ENCODE measurements at places on chromosomes 12 and 14.
A peak's percentile ranks its signal among the peaks of the same experiment; 100 is the strongest.

- no peak for DNase-seq
Measured at GRCh38 chr12:132415327-132416120, 74.4 kb upstream of the FBRSL1 start.

GRCh38 chr14:74754157-74754556, 9.0 kb upstream of the YLPM1 start:
- no peak for DNase-seq

GRCh38 chr14:65892315-65892714, 479.8 kb downstream of the FUT8 start:
- no peak for DNase-seq

DNA sequence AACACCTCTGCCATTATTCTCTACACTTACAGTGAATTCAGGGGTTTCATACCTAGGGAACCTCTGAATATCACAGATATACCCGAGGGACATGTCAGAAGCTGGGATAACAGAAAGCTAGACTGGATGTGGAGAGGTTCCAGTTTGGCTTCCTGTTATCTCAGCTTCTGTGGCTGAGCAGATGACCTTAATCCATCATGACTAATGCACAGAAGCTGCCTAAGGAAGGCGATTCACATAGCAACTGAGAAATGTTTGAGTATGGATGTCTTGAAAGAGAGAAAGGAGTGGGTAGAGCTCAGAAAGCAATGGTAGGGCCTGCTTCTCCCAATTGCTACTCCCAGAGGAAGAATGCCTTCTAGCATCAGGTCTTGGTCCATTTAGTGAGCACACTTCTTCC, 187.6 kb downstream of the RMST start:
- DNase-seq = no peak

- no peak for DNase-seq
Measured at GRCh38 chr12:109716092-109716479, 2.5 kb downstream of the FAM222A start.

- DNase-seq = peak; percentile 38
Measured at GRCh38 chr14:89466484-89466883, 49.5 kb upstream of the FOXN3 start.

DNA sequence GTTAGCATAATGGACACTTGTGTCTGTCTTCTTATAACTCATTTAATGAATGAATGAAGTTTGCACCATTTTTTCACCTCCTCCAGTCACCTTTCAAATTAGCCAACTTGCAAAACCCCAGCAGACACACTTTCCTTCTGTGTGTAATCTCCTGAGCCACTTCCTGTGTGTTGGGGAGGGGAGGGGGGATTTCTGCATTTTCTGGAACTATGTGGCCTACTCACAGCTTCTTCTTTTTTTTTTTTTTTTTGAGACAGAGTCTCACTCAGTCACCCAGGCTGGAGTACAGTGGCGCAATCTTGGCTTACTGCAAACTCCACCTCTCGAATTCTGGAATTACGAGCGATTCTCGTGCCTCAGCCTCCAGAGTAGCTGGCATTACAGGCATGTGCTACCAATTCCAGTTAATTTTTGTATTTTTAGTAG, 4.1 kb upstream of the SERPINA1 start:
- no peak for DNase-seq
